ENCODE measurements at places on chromosomes 2 and 18. TPM values are rescaled to one million over a fixed set of nuclear protein-coding genes. Genes with fewer than 3 reads are reported as not detected.

- peaks cover 63% of the 10 kb centered on the region for H3K4me1 ChIP-seq
- no peaks in the 10 kb centered on the region for H3K27me3 ChIP-seq
- H3K27ac ChIP-seq: peak overlapping the region; percentile 53
- H3K36me3 ChIP-seq: peaks cover 7% of the 10 kb centered on the region
Measured at GRCh38 chr2:105753380-105753779, 8.7 kb downstream of the NCK2 start.

DNA sequence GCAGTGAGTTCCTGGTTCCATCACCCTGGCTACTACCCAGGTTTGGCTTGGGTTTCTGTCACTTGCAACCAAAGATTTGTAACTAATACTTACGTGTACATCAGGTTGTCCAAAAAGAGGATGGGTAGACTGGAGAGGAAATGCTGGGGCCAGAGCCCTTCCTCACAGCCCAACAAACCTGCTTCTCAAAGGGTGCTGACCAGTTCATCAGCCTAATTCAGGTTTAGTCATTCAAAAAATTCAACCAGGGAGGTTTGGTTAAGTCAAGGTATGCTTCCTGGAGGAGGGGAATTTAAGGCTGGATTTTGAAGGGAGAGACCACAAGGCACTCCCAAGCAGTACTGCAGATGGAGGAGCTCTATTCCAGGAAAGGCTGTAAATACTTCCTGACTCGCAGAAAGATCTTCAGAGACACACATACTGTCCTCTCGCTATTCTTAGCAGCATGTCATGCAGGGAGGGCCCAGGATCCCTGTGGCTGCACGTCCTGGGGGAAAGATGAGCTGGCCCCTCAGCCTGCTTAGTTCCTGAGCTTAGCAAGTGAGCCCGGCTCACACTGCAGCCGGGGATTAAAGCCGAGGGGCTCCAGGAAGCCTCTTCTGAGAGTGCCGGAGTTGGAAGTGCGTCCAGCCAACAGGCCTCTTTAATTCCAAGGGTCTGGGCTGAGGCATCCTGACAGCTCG lies 40.0 kb upstream of the BIN1 start:
- H3K27ac ChIP-seq: no peak overlapping the region
- no peaks in the 10 kb centered on the region for H3K27me3 ChIP-seq
- no peak overlapping the region for H3K4me3 ChIP-seq
- no peaks in the 10 kb centered on the region for H3K36me3 ChIP-seq
- DNase-seq: no peak

DNA sequence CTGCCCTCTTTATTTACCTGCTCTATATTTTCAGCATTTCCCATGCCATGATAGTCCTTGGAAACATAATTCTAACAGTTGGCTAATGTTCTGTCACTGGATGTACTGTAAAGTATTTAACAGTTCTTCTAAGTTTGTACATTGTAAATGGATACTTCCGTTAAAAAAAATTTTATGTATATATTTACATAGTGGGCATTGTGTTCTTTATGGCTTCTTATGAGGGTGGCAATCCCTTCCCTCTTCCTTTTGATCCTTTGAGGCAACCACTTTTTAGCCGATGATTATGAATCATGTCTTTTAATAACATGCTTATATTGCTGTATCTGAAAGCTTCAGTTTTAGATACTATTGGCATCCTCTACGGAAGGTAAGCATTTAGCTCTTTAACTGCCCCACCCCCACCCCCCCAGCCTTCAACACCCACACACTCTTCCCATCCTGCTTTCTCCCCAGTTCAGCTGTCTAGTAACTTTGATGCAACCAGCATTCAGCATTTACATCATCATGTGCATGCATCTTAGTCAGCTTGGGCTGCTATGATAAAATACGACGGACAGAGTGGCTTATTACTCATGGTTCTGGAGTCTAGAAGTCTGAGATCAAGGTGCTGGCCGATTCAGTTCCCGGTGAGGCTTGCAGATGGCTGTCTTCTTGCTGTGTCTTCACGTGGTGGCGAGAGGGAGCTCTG lies 21.0 kb upstream of the EDAR start:
- no peaks in the 10 kb centered on the region for H3K27me3 ChIP-seq
- no peaks in the 10 kb centered on the region for H3K4me1 ChIP-seq
- no peak for DNase-seq
- H3K36me3 ChIP-seq: no peaks in the 10 kb centered on the region
- H3K27ac ChIP-seq: no peak overlapping the region
- H3K4me3 ChIP-seq: no peak overlapping the region

GRCh38 chr18:61954096-61954746 lies 61.4 kb upstream of the RNF152 start:
- no peak overlapping the region for H3K27ac ChIP-seq
- H3K36me3 ChIP-seq: no peaks in the 10 kb centered on the region
- DNase-seq: no peak
- H3K4me3 ChIP-seq: no peak overlapping the region
- H3K4me1 ChIP-seq: peaks cover 6% of the 10 kb centered on the region

The IL36A gene
- total RNA-seq: not detected

GRCh38 chr2:124753842-124754241 lies 728.8 kb downstream of the CNTNAP5 start:
- H3K36me3 ChIP-seq: no peaks in the 10 kb centered on the region
- H3K27ac ChIP-seq: no peak overlapping the region
- DNase-seq: no peak
- no peaks in the 10 kb centered on the region for H3K4me1 ChIP-seq

The TCF23 gene
- not detected for total RNA-seq

The GPBAR1 gene
- 2.6 TPM for total RNA-seq

GRCh38 chr18:13605477-13605876 lies 120.9 kb downstream of the FAM210A start:
- H3K4me1 ChIP-seq: peaks cover 8% of the 10 kb centered on the region
- H3K36me3 ChIP-seq: no peaks in the 10 kb centered on the region
- no peak for DNase-seq
- no peaks in the 10 kb centered on the region for H3K27me3 ChIP-seq
- no peak overlapping the region for H3K27ac ChIP-seq
- H3K4me3 ChIP-seq: no peak overlapping the region

GRCh38 chr18:65750389-65751154 lies at the start of gene CDH7:
Gene CDH7 (plus strand): TSS chr18:65751012. CDS start chr18:65762843, 11,831 bp downstream.
- H3K4me1 ChIP-seq: no peaks in the 10 kb centered on the region
- peaks cover 3% of the 10 kb centered on the region for H3K27me3 ChIP-seq
- H3K4me3 ChIP-seq: no peak within 1 kb of the TSS
- no peaks in the 10 kb centered on the region for H3K36me3 ChIP-seq

- no peaks in the 10 kb centered on the region for H3K4me1 ChIP-seq
- no peaks in the 10 kb centered on the region for H3K36me3 ChIP-seq
- peak; percentile 8 for DNase-seq
- no peak overlapping the region for H3K4me3 ChIP-seq
- H3K27ac ChIP-seq: no peak overlapping the region
Measured at GRCh38 chr2:56132138-56132537, 51.7 kb upstream of the CCDC85A start.

The POMC gene
- total RNA-seq: 4.9 TPM

GRCh38 chr18:37476182-37476581 lies 89.4 kb downstream of the CELF4 start:
- no peaks in the 10 kb centered on the region for H3K36me3 ChIP-seq
- H3K4me1 ChIP-seq: no peaks in the 10 kb centered on the region
- DNase-seq: no peak
- no peak overlapping the region for H3K4me3 ChIP-seq
- H3K27me3 ChIP-seq: no peaks in the 10 kb centered on the region

DNA sequence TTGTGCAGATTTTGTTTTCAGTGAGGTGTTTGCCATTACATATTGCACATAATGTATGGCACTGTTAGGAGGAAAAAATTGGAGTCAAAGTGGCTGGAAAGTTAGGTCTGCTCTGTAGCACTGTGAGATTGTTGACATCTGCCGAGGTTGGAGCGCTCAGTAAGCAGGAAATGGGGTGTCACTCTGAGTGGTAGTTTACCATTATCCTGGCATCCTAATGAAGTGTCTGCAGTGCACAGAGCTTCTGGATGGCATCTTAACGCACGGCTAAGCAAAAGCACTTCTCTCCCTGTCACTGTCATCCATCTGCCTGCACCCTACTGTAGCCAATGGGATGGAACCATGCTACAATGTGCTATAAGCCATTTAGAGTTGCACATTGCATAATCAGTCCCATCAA lies 561.9 kb downstream of the ARHGAP15 start:
- no peak overlapping the region for H3K27ac ChIP-seq
- H3K4me1 ChIP-seq: no peaks in the 10 kb centered on the region
- no peak for DNase-seq

DNA sequence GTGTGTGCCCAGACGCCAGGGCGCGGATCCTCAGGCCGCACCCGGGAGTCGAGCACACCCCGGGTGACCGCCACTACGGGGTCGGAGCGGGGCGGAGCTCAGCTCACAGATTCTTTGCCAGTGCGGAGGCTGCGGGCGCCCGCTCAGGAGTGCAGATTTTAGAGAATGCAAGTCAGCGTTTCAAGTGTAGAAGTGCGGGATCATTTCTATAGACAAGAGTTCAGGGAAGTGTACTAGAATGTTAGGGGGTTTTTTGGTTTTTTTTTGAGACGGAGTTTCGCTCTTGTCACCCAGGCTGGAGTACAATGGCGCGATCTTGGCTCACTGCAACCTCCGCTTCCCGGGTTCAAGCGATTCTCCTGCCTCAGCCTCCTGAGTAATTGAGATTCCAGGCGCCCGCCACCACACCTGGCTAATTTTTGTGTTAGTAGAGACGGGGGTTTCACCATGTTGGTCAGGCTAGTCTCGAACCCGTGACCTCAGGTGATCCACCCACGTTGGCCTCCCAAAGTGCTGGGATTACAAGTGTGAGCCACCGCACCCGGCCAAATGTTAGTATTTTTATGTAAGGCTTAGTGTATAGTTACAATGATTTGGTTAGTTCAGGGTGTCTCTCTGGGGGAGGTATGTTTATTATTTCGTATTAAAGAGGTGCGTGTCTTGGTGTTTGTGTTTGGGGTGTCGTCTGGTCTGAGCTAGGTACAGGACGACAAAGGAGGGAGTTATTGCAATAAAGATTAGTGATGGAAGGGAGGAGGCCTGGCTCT lies 619 bp upstream of the FAM168B start:
- peak overlapping the region; percentile 76 for H3K27ac ChIP-seq
- H3K4me3 ChIP-seq: peak overlapping the region; percentile 69
- H3K4me1 ChIP-seq: peaks cover 20% of the 10 kb centered on the region
- H3K36me3 ChIP-seq: no peaks in the 10 kb centered on the region

The PARD6G gene
- not detected for total RNA-seq

GRCh38 chr2:81396417-81397019 lies 1092.0 kb upstream of the LRRTM1 start:
- no peaks in the 10 kb centered on the region for H3K36me3 ChIP-seq
- no peak for DNase-seq
- H3K27me3 ChIP-seq: no peaks in the 10 kb centered on the region
- H3K4me1 ChIP-seq: no peaks in the 10 kb centered on the region

DNA sequence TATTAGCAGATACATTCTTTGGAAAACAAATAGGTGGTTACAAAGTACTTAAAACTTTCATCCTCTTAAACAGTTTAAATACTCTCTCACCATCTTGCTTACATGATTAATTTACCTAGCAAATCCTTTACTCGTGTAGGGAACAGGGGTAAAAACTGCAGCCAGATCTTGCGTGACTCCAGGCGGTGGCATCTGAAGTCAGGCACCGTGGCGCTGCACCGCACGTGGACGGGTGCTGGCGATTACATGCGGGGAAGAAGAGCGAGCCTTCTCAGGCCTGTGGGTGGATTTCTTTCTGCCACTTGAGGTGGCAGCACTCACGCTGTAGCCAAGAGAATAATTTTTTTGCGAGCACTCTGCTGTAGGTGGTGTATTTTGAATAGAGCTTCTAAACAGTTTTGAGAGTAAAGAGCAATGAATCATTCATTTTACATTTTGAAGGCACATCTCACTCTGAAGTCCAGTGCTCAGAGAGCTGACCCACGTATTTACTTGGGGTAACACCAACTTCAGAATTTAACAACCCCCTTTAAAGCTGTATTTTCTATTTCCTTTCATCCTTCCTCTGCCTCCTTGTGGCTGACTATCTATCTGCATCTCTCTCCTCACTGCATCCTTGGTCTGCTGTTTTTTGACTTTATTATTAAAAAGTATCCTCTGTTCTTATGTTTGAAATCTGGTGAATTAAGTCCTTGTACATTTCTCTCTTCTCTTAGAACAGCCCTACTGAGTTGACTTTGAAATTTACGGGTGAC lies 68.9 kb downstream of the EPAS1 start:
- no peak overlapping the region for H3K27ac ChIP-seq
- no peak overlapping the region for H3K4me3 ChIP-seq
- H3K4me1 ChIP-seq: peaks cover 35% of the 10 kb centered on the region
- H3K36me3 ChIP-seq: no peaks in the 10 kb centered on the region

The ONECUT2 gene
- total RNA-seq: not detected

- H3K27ac ChIP-seq: no peak overlapping the region
- no peak for DNase-seq
- peaks cover 26% of the 10 kb centered on the region for H3K36me3 ChIP-seq
- H3K27me3 ChIP-seq: no peaks in the 10 kb centered on the region
Measured at GRCh38 chr18:57550510-57550909, 36.0 kb downstream of the FECH start.

The ALPP gene
- total RNA-seq: not detected

- DNase-seq: peak; percentile 51
- peaks cover 92% of the 10 kb centered on the region for H3K4me1 ChIP-seq
- peak overlapping the region; percentile 15 for H3K27ac ChIP-seq
- no peaks in the 10 kb centered on the region for H3K27me3 ChIP-seq
Measured at GRCh38 chr2:233234264-233234663, 17.2 kb upstream of the ATG16L1 start.

- H3K27me3 ChIP-seq: no peaks in the 10 kb centered on the region
- H3K4me1 ChIP-seq: no peaks in the 10 kb centered on the region
- H3K36me3 ChIP-seq: no peaks in the 10 kb centered on the region
- H3K27ac ChIP-seq: no peak overlapping the region
- DNase-seq: no peak
Measured at GRCh38 chr2:21420553-21421335, 297.0 kb downstream of the TDRD15 start.

The SETBP1 gene
- 46.6 TPM for total RNA-seq

DNA sequence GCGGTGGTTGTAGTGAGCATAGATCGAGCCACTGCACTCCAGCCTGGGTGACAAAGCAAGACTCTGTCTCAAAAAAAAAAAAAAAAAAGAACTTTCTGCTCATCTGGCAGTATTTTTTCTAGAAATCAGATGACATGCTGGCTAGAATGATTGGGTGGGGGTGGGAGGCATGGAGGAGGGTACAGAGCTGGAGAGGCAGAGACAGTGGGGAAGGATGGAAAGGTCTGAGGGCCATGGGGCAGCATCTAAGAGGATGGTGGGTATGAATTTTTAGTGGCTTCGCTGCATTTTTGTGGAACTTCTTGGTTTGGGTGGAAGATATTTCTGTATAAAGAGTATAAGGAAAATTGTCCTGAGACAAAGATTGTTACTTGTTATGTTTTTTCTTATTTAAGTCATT lies 23.3 kb downstream of the ARMC9 start:
- no peak for DNase-seq
- no peak overlapping the region for H3K27ac ChIP-seq
- H3K36me3 ChIP-seq: no peaks in the 10 kb centered on the region
- H3K4me1 ChIP-seq: no peaks in the 10 kb centered on the region

DNA sequence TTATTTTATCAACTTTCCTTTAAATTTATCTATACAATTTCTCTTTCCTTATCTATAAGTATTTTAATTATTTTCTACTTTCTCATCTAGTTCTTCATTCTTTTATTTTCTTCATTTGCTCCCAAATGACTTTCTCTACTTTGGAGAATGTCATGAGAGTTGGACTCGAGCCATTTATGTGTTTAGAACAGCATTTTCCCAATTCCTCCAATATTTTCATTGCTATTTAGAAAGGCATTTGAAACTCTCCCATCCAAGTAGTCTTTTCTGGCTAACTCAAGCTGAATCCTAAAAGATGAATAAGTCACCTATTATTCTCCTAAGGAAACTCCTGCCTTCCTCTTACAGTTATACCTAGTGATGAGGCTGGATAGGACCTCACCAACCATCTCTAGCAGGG lies 15.8 kb upstream of the FEZ2 start:
- no peaks in the 10 kb centered on the region for H3K27me3 ChIP-seq
- H3K4me3 ChIP-seq: no peak overlapping the region
- no peaks in the 10 kb centered on the region for H3K36me3 ChIP-seq
- DNase-seq: no peak

Measured in natural killer cell (primary cell).